ENCODE measurements at places on chromosomes 4 and X.

- no peak for DNase-seq
Measured at GRCh38 chrX:34467437-34467836, 189.6 kb downstream of the TMEM47 start.

DNA sequence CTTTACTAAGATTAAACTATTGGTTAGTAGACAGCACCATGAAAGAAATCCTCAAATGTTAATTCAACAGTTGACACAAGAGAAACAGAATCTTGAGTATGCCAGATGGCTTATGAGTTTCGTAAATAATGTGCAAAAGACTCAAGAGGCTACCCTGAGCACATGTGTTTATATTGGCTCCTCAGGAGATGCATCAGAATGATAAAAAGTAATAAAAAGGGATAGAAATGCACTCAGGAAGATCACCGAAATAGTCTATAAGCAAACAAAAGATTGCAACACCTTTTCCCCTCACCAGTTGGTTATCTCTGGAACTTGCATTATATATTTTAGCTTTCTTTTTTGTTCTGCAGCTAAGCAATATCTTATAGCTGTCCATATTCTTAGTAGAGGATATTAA is 84.4 kb downstream of the SCFD2 start:
- DNase-seq: no peak

DNA sequence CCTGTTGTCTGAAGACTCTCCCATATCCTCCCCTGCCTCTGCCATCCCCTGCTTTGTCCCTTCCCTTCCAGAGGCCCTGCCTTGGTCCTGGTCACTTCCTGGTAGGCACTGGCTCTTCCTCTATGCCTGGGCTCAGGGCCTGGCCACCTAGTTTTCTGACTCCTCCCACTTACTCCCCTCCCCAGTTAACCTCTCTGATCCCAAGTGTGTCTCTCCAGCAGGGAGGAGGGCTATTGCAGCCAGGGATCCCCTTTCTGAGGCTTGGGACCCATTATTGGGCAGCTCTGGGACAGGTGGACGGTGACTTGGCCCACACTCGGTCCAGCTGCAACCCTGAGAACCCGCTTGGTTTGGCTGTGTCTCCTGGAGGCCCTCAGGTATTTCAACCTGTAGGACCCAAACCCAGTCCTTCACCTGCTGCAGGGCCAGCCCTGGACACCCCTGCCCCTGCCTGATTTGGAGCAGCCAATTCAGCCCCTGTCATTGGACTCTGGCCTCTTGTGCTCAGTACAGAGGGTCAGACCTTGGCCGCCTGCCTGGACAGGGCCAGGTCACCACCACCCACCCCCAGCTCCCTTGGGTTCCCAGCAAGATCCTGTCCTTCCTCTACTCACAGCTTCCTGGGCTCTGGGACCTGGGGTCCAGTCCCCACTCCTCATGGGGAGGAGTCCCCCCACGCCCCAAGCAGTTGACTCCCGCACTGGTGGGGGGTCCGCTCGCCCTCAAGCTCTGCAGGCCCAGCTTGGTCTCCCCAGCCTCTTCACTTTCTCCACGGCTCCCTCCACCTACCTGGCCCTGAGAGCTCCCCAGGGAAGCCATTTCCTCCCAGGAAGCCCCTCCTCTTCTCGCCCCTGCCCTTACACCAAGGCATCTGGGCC is 1.1 kb upstream of the SH3BP2 start:
- no peak for DNase-seq

DNA sequence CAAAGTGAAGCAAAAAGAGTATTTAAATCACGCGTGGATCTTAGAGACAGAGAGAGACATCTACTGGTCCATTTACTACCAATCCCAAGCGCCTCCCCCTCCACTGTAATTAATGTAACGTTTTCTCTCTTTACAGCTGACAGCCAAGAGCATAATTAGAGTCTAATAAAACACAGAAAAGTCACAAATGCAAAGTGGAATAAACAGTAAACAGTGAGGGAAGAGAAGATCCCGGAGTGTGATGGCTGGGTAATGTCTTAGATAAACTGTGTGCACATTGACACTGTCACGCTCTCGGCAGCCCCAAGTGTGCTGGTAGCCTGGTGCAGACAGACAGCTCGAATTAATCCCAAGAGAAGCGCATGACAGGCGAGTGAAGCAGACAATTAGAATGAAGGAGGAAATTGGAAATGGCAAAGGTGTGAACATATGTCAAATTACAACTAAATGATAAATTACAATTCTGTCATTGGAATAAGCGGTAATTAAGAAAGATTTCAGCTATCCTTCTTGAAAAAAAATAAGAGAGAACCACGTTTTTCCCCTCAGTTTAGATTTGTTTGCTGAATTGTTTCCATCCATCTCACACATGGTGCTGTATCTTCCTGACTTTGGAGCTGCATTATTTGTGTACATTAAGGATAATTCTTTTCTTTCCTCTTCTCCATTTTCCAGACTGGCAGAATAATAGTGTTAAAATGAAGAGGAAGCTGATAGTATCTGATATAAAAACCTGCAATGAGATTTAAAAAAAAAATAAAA is 100.1 kb downstream of the CXXC4 start:
- no peak for DNase-seq

GRCh38 chr4:17552427-17552826 is 24.6 kb upstream of the LAP3 start:
- DNase-seq: no peak

- no peak for DNase-seq
Measured at GRCh38 chrX:139299309-139299708, 231.2 kb upstream of the F9 start.

- DNase-seq: no peak
Measured at GRCh38 chrX:38891641-38892413, 90.6 kb downstream of the MID1IP1 start.

- no peak for DNase-seq
Measured at GRCh38 chr4:85165808-85166207, 199.3 kb upstream of the WDFY3 start.

Data from SW 1271 (cell line).